Mesenchymal stem cell (in vitro differentiated cells and primary cell): ENCODE measurements at places on chromosomes 1 and 21.
A peak's percentile ranks its signal among the peaks of the same experiment; 100 is the strongest.

DNA sequence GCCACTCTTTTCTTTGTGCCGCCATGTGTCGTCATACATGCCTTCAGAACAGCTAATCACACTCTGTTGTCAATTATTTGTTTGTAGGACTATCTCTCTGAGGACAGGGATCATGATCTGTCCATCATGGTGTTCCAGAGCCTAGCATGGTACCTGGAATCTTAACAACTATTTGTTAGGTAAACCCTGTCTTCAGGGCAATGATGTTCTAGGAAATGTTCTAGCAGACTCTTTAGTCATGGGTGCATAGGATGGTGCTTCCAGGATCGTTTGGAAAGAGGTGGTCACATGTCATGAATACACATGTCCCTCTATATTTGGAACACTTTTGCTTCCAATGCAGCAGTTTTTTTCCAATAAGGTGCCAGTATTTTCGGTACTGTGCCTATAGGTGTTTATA is 18.2 kb upstream of the KIAA0040 start:
- DNase-seq, result no peak

DNA sequence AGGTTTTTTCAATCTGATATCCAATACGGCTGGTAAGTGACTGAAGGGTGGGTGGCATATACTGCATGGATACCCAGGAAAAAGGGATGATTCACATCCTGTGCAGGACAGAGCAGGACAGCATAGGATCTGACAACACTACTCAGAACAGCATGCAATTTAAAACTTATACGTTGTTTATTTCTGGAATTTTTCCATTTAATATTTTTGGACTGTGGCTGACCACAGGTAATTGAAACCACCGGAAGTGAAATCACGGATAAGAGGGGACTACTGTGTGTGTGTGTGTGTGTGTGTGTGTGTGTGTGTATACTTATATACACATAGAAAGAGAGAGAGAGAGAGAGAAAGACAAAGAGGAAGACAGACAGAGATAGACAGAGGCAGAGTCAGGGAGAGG is 23.0 kb downstream of the ERICH3 start:
- DNase-seq, result peak; percentile 44

- DNase-seq, result peak; percentile 93
These were observed at the start of gene HYI for GRCh38 chr1:43453442-43454269. Gene HYI (minus strand): TSS chr1:43453931. CDS start chr1:43453793, 138 bp downstream.

DNA sequence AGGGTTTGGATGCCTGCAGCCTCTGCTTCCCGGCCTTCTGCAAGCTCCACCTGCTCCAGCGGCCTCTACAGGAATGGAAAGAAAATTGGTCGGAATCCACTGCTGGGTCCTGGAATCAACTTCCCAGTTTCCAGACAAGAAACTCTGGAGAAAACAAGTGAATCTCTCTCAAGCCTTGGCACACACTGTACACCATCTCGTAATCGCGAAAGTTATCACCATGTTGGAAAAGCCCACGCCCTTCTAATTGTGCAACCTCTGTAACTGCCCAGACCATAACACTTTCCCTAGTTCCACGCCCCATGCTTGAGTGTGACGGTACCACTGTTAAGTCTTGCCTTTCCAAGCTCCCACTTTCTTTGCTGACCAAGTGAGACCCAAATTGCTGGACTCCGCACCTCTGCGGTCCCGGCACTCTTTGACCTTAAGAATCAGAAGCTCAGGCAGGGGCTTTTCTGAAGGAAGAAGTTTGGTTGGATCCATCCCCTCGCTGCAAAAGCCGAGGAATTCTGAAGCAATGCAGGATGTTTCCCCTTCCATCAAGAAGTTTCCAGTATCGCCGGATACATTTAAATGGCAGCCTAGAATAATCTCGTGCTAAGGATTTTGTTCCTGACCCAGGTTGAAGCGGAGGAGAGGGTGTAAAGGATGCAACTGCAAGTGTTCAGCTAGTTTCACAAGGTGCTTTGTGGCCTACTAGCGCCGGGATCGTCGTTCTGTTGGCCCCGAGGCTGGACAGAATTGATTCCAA is 6.2 kb downstream of the NR5A2 start:
- no peak for DNase-seq

- no peak for DNase-seq
These were observed 121.4 kb upstream of the RUNX3 start for GRCh38 chr1:25051504-25051903.

GRCh38 chr1:58755468-58755872 is 28.4 kb downstream of the JUN start:
- peak; percentile 97 for DNase-seq

DNA sequence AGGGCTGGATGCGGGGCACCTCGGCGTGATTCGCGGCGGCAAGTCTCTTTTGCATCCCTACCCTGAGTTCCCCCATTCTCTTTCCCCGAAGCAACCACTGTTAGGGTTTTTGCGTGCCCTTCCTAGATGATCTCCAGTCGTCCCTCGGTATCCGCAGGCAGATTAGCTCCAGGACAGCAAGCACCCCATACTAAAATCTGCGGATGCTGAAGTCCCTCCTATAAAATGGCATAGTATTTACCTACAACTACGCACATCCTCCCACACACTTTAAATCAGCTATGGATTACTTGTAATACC is 22.8 kb upstream of the CFAP126 start:
- no peak for DNase-seq
